Spleen (tissue), 13 donors: ENCODE measurements at places on chromosomes 5 and 9. TPM values are rescaled to one million over a fixed set of nuclear protein-coding genes. Genes with fewer than 3 reads are reported as not detected.

DNA sequence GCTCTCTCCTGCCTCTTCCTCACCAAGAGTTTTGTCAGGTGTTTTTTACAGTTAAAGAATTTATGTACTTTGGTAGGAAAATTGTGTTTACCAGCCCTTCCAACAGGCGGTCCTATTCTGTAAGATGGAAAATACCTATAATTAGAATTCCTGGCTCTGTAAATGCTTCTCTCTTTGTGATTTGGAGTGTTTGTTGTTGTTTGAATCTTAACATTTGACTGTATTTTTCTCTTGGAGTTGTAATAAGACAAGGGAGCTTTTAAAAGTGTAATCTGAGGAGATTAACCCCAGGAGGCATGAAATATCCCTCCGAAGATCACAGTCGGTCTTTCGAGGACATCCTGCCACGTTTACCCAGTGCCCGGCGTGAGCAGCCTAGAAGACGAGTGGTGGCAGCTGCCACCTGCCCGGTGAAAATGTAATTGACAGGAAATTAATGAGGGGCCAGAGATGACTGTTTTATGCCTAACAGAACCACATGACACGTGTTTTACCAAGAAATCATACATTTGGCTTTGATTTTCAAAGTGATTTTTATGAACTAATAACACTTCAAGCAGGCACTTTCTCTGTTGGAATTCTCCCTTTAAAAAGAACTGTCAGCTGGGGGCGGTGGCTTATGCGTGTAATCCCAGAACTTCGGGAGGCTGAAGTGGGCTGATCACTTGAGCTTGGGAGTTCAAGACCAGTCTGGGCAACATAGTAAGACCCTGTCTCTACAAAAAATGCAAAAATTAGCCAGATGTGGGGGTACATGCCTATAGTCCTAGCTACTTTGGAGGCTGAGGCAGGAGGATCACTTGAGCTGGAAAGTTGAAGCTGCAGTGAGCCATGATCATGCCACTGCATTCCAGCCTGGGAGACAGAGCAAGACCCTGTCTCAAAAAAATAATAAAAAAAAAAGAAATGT, 20.0 kb downstream of the ANKRD33B start:
- no peaks in the 10 kb centered on the region for H3K27me3 ChIP-seq
- H3K27ac ChIP-seq, result no peak overlapping the region
- no peak overlapping the region for H3K4me3 ChIP-seq
- DNase-seq, result peak; percentile 60
- peaks cover 74% of the 10 kb centered on the region for H3K4me1 ChIP-seq

The TAF11L5 gene
- polyA plus RNA-seq, result not detected

The ITGA2 gene
- polyA plus RNA-seq, result 1.8 TPM

GRCh38 chr9:125649826-125650225, 57.2 kb downstream of the MAPKAP1 start:
- H3K4me3 ChIP-seq, result no peak overlapping the region
- no peaks in the 10 kb centered on the region for H3K36me3 ChIP-seq
- H3K27me3 ChIP-seq, result no peaks in the 10 kb centered on the region
- no peak for DNase-seq

DNA sequence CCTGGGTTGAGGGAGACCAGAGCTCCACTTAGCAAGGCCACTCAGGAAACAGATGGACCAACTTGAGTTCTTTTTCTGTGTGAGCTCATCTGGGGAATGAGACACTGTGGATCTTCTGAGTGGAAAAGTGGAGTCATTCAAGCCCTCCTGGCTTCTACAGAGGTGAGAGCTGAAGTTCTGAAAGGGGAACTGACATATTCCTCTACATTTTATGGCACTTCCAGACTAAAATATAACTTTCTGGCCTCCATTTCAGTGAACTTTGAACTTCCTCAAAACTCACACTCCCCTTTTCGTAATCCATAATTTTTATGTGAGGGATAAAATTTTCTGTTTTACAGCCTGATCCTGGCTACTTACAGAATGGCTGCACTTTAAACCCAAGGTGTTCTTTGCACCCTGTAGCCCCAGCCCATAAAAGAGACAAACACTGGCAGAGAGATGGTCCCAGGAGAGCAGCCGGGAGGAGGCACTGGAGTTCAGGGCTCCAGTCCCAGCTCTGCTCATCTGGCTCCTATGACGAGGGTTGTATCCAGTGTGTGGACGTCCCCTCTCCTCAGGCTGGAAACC, 10.8 kb downstream of the SPAAR start:
- no peak for DNase-seq
- no peaks in the 10 kb centered on the region for H3K27me3 ChIP-seq
- peak overlapping the region; percentile 68 for H3K27ac ChIP-seq
- peaks cover 8% of the 10 kb centered on the region for H3K4me1 ChIP-seq

- no peak overlapping the region for H3K27ac ChIP-seq
- no peak overlapping the region for H3K4me3 ChIP-seq
- peak; percentile 69 for DNase-seq
- H3K27me3 ChIP-seq, result no peaks in the 10 kb centered on the region
- no peaks in the 10 kb centered on the region for H3K36me3 ChIP-seq
Measured at GRCh38 chr5:1012313-1012841, 3.8 kb downstream of the NKD2 start.

The RASEF gene
- polyA plus RNA-seq, result 0.04 TPM

GRCh38 chr5:3019045-3019444, 267.6 kb upstream of the IRX2 start:
- no peaks in the 10 kb centered on the region for H3K36me3 ChIP-seq
- H3K27me3 ChIP-seq, result no peaks in the 10 kb centered on the region
- no peak overlapping the region for H3K27ac ChIP-seq
- no peak overlapping the region for H3K4me3 ChIP-seq
- DNase-seq, result no peak
- H3K4me1 ChIP-seq, result no peaks in the 10 kb centered on the region

DNA sequence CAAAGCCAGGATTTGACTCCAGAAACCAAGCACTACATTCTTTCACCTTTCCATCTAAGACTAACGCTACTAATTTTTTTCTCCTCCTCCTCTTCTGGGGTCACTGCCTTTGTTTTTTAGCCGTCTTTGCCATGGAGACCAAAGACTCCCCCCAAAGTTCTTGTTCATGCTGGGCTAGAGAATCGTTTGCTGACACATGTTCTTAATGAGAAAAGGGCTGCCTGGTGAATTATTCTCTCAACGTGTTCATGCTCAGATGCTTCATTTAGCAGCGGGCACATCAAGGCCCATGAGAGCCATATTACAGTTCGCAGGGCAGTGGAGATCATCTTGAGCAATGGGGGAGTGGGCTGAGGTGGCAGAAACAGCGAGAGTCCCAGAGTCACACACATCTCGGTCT, 134.9 kb downstream of the SLIT3 start:
- no peak for DNase-seq
- H3K4me3 ChIP-seq, result no peak overlapping the region
- no peaks in the 10 kb centered on the region for H3K36me3 ChIP-seq
- H3K4me1 ChIP-seq, result peaks cover 3% of the 10 kb centered on the region
- H3K27me3 ChIP-seq, result no peaks in the 10 kb centered on the region
- H3K27ac ChIP-seq, result no peak overlapping the region

DNA sequence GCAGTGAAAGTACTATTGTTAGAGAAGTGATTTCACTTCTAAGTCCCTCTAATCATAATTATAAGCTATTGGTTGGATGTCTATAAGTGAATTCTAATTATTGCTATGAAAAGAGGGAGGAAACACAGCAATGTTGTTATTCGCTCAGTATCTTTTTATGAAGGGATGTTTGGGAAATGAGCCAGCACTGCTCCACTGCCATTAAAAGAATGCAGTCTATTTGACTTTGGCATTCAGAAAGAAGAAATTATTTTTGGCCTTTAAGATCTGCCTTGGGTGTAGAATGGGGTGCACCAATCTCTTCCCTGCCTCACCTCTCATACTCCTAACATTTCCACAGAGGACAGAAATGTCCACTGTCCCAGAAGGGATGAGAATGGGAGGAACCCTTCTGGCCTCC, 332.0 kb downstream of the SPATA31D1 start:
- no peaks in the 10 kb centered on the region for H3K4me1 ChIP-seq
- H3K36me3 ChIP-seq, result no peaks in the 10 kb centered on the region
- no peaks in the 10 kb centered on the region for H3K27me3 ChIP-seq
- H3K4me3 ChIP-seq, result no peak overlapping the region

DNA sequence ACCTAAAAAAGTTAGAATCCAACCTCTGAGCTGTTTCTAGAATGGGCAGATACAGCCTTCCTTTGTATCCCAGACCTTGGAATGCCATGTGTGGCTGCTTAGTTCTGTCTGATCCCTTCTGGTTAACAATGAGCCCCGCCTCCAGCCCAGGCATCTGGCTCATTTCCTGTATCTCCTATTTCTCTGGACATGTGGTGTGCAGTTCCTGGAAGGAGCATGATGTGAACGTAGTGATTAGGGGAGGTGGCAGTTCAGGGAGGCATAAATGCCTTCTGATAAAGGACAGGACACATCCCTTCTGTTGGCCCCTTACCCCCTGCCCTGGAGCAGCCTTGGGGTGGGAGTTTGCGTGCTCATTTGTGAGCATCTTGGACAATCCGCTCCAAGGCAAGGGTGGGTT, 243.0 kb downstream of the ZSWIM6 start:
- no peaks in the 10 kb centered on the region for H3K4me1 ChIP-seq
- no peaks in the 10 kb centered on the region for H3K36me3 ChIP-seq
- DNase-seq, result no peak
- no peak overlapping the region for H3K27ac ChIP-seq

DNA sequence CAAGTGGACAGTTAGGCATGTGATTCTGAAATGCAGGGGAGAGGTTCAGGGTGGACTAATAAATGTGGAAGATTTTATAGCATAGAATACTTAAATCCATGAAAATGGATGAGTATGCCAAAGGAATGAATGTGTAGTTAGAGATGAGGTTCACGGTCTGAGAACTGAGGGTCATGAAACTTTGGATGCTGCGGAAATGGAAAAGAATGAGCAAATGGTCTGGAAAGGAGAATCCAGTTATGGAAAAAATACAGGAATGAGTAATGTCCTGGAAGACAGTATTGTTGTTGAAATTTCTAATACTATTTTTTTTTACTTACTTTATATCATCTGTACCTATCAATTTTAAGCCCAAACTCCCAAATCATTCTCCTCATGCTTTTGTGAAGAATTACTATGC, 2369.4 kb downstream of the MAT2B start:
- H3K27me3 ChIP-seq, result no peaks in the 10 kb centered on the region
- H3K4me1 ChIP-seq, result no peaks in the 10 kb centered on the region
- no peak for DNase-seq
- no peaks in the 10 kb centered on the region for H3K36me3 ChIP-seq

- no peaks in the 10 kb centered on the region for H3K27me3 ChIP-seq
- no peak for DNase-seq
- peaks cover 29% of the 10 kb centered on the region for H3K36me3 ChIP-seq
- no peak overlapping the region for H3K27ac ChIP-seq
- peaks cover 1% of the 10 kb centered on the region for H3K4me1 ChIP-seq
- H3K4me3 ChIP-seq, result no peak overlapping the region
Measured at GRCh38 chr5:69224520-69224919, 10.2 kb upstream of the CDK7 start.

DNA sequence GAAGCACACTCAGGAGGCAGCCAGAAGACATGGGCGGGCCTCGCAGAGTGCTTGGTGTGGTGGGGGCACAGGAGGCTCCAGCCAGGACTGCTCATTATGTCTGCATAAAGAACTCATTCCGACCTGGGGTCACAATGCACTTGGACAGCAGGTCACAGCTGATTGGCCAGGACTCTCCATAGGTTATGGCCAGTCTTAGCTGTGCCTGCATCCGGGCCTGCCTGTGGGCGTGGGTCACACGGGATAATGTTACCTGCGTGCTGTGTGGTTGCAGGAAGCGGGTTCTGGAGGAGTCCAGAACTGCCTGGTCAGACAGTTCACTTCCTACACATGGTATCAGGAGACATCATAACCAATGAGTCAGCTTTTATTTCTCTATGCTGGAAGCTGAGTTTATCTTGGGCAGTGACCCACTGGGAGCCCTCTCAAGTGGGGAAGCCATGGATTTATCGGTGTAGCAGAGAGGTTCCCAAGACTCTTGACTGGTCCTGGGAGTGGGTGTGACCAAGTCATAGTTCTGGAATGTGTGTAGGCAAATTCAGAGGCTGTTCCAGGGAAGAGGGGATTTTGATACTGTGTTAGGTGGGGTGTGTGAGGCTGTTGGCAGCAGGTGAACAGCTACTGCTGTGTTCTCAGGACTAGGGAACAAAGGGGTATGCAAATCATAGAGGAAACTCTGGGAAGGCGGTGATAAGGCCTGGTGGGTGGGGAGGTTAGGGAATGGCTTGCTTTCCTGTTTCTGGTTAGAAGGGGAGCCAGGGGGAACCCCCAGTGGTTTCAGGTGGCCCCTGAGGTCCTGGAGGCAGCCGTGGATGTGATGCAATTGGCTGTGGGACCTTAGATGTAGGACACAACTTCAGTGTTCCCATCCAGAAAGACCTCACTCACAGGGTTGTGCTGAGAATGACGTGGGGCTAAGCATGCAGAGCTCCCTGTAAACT, 51.3 kb downstream of the ARHGEF37 start:
- no peaks in the 10 kb centered on the region for H3K36me3 ChIP-seq
- no peak overlapping the region for H3K27ac ChIP-seq
- H3K4me1 ChIP-seq, result no peaks in the 10 kb centered on the region

DNA sequence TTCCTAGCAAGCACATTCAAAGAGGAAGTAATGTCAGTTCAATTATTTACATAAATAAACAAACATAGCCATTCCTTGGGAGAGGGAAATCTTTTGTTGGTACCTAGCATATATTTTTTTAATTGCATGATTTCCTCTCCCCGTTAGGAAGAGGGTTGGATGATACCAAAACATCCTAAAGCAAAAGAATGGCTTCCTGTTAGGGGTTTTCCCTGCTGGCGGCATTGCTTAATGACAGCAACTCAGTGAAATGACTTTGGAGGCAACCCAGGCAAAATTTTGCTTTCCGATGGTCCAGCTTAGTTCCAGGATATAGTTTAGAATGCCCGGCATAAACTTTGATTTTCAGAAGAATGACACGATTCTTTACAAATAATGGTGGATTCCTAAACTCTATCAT, 73.2 kb downstream of the MAT2B start:
- no peak overlapping the region for H3K4me3 ChIP-seq
- no peak for DNase-seq
- H3K4me1 ChIP-seq, result no peaks in the 10 kb centered on the region
- no peak overlapping the region for H3K27ac ChIP-seq
- H3K36me3 ChIP-seq, result no peaks in the 10 kb centered on the region
